ENCODE measurements at places on chromosomes 11 and 22.

DNA sequence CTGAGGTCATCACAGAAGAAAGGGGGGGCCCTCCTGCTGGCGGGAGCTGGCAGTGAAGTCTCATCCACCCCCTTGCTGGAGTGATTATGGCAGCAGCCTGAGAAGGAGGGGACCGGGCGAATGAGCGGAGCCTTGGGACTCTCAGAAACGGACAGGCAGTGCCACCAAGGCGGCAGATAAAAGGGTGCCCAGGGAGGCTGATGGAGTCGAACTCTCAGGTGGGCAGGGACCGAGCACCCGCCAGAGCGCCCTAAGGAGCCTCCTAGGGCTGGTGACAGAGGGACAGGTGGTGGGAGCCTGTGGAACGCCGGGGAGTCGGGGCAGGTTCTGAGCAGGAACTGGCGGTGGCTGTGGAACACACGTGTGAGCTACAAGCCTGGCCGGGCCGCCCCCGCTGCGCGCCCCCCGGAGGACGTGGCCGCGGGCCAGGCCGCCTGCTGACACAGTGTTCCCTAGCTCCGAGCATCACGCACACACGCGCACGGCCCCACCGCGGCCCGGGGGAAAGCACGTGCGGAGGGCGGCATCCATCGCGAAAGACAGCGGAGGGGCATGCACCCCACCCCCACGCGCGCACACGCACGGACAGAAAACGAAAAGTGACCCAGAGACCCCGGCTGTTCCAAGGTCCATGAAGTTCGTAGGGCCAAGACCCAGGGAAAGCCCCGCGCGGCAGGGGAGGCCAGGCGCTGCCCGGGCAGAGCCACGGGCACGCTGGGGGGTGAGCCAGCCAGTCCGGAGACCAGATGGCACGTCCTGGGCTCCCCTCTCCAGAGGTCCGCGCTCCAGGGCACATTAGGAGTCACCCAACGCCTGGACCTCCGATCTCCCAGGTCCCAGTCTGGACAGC is 1.0 kb downstream of the VWCE start:
- DNase-seq: peak; percentile 19

- no peak for DNase-seq
Measured at GRCh38 chr22:29799217-29799680, 32.1 kb downstream of the UQCR10 start.

DNA sequence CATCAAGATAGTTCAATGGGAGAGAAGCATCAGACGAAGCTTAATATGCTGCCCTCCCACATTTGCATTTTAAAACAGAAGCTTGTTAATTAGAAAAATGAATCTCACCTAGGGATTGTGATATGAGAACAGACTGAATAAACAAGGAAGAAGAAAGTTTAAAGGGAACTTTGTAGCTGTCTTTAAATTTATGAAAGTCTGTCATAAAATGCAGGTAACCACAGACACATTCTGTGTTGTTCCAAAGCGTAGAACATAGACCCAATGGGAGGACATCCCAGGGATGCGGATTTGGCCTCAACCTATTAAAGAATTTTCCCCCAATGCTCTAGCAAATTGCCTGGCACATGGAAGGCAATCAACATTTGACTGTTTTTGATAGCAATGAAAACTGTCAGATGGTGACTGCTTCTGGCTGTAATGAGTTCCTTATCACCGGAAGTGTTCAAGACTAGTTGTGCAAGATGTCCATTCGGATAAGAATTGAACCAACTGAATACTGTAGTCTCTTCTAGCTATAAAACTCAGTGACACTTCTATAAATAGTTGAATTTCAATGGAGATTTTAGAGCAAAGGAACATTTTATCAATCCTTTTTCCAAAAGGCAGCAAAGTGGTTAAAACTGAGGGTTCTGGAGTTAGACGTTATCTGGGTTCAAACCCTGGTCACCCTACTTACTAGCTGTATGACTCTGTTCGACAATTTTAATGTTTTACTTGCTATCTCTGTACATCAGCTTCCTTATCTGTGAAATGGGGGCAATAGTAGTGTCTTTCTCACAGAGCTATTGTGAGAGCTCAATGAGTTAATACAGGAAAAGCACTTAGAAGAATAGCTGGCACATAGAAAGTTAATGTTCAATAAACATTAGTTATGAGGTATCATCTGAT is 64.9 kb downstream of the LIF start:
- no peak for DNase-seq

- DNase-seq: no peak
Measured at GRCh38 chr22:22927888-22928665, 40.5 kb downstream of the IGLL5 start.

- DNase-seq: no peak
Measured at GRCh38 chr11:108666373-108666772, 1.5 kb downstream of the DDX10 start.

DNA sequence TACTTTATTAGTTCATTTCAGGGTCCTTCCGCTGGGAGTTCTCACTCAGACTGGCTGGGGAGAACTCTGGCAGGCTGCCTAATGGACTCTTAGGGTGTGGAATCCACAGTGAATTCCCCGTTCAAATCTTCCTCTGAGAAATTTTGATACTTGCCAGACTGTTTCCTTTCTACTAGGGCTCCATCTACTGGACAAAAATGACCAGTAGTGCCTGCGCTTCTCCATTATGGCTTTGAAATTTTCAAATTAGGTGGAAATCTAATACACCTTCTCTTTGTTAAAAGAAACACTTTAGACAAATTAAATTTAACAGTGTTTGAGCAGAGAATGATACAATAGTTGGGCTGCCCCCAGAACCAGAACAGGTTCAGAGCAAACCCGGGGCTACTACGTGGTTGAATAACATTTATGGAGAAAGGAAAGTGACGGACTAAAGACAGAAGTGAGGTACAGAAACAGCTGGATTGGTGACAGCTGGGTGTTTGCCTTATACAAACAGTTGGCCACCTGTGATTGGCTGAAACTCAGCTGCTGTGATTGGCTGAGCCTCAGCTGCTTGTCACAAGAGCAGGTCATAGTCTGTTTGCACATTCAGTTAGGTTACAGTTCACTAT is 52.9 kb upstream of the FDX1 start:
- no peak for DNase-seq

GRCh38 chr11:111366560-111367410 is 12.3 kb downstream of the POU2AF1 start:
- no peak for DNase-seq

DNA sequence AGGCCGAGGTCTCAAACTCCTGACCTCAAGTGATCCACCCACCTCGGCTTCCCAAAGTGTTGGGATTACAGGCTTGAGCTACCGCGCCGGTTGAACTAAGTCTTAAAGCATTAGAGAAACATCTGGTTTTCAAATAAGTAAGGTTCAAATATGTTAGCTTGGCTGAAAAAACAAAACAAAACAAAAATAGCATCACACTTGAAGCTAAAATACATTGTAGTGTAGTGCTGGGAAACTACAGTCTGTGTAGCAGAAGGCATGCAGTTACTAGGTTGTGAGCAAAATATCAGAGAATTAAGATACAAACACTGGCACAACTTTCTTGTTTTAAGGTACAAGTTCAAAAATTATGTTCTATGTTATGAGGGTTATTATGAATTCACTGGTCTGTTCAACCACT is 224.8 kb upstream of the CHORDC1 start:
- no peak for DNase-seq

Measured in stimulated activated CD4-positive, alpha-beta T cell treated with anti-CD3 and anti-CD28 coated beads, Interleukin-12 subunit alpha, Interleukin-12 subunit beta, amount 100 ng/mL, for 24 hours (primary cell).